ENCODE measurements at places on chromosomes 1 and 21.

- no peak for DNase-seq
These were observed 61.1 kb downstream of the LDLRAD2 start for GRCh38 chr1:21873174-21873573.

- no peak for DNase-seq
These were observed 639 bp upstream of the DNAJB4 start for GRCh38 chr1:78003882-78004718.

DNA sequence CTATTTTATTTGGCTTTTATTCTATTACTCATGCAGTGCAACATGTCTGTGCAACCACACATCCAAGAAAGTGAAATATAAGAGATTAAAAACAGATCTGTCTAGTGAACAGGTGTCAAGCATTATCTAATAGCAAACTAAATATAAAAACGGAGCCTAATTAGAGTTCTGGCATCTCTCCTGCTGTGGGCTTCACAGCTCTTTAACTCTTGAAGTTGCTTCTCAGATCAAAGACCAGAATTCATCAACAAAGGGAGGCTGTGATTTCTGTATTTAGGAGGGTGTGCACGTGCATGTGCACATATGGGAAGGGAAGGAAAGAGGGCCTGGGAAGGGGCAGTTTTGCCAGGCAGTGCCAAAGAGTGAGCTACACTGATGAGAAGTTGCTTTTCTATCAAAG lies 81.0 kb downstream of the MIS18A start:
- DNase-seq, result no peak

DNA sequence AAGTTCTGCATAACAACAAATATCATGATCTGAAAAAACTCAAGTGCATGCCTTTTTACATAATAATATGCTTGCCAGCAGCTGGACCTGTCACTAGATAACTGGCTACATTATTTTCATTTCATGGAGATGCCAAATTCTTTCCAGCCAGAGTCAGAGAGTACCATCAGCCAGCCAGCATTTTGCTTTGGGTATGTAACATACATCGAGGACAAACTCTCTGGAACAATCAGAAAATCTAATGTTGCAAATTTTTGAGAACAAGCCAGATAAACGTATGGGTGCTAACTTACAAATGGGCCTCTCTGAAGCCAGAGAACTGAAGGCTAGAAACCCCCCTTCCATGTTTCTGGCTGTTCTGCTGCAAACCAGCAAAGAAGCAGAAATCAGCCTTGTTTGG lies 76.3 kb upstream of the BACE2 start:
- no peak for DNase-seq

DNA sequence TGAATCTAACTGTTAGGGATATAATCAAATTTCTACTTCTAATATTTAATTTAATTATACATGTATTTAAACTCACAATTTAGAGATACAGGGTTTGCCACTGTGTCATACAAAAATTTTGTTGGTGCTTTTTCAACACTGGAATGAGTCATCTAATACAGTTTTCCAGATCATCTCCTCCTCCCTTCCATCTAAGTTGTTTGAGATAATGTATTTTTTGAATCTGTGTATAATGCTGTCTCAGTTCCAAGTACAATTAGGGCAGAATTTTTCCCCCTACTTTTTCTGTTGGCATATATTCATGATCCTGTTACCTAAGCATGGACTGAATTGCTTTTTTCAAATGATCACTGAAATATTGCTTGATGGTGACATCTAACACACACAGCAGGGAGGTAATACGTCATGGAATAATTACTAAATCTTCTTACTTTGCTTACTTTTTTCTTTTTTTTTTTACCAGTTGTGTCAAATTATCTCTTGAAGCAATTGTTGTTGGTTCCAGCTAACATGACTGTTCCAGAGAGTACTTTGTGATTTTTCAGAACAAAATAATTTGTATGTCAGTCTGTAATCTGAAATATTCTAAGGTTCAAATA lies 146.0 kb downstream of the MAGI3 start:
- DNase-seq, result no peak

GRCh38 chr1:43452789-43453441 lies 816 bp downstream of the HYI start:
- DNase-seq, result peak; percentile 23

DNA sequence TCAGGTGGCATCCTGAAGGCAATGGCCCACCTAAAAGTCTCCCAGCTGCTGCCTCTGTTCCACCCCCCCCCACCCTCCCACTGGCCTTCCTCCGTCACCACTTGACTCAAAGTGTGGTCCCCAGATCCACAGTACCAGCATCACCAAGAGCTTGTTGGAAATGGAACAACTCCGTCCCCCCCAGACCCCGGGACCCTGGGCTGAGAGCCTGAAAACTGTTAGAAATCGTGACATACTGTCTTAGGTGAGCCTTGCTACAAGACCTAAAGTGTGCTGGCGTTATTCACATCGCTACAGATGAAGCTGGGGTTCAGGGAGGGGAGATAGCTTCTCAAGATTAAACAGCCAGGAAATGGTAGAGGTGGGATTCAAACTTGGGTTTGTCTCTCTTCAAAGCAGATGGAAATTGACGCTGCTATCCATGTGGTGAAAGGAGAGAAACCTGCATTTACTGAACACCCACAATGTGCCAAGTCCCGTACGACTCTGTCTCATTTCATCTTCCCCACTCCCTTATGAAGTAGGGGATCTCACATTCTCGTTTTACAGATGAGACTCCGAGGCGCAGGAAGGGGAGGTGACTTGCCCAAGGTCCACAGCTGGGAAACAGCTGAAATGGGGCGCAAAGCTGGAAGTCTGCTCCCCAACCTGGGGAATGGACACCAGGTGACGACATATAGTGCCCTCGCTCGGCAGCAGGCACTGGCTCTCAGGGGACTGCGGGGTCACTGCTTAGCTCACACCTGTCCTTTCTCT lies 52.8 kb upstream of the IFFO2 start:
- DNase-seq, result no peak

GRCh38 chr21:42291003-42291750 lies 24.0 kb downstream of the TFF3 start:
- DNase-seq, result no peak

DNA sequence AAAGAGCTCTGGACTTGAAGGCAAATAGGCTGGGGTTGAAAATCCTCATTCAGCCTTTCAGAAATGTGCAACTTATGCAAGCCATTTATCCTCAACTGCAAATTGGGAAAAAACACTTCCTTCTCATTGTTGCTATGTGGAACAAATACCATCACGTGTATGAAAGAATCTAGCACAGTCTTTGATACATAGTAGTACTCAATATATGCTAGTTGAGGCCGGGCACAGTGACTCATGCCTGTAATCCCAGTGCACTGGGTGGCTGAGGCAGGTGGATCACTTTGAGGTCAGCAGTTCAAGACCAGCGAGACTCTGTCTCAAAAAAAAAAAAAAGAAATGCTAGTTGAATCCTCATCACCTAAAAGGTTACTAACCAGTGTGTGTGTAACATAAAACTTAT lies 8.2 kb downstream of the PI4KB start:
- no peak for DNase-seq

DNA sequence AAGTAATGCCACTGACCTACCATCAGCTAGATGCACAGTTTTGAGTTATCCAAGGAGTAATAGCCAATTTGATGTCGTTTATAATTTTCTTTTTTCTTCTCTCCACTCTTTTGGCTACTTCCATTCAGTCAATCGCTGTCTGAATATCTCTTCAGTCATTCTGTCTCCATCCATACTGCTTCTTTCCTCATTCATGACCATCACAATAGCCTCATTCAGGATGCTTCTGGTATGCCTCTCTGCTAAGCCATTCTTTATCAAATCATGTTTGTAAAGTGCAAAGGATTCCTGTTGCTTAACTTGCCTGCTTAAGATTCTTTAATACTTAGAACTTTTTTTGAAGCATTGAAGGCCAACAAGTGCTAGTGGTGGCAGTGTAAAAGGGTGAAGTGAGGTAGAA lies 20.2 kb downstream of the TYW3 start:
- DNase-seq, result no peak

- DNase-seq, result no peak
These were observed 197.9 kb upstream of the SGIP1 start for GRCh38 chr1:66335859-66336640.
